DMS79 treated with DMSO at 0.1 percent for 48 hours (cell line): ENCODE measurements at places on chromosomes 16 and 17.

DNA sequence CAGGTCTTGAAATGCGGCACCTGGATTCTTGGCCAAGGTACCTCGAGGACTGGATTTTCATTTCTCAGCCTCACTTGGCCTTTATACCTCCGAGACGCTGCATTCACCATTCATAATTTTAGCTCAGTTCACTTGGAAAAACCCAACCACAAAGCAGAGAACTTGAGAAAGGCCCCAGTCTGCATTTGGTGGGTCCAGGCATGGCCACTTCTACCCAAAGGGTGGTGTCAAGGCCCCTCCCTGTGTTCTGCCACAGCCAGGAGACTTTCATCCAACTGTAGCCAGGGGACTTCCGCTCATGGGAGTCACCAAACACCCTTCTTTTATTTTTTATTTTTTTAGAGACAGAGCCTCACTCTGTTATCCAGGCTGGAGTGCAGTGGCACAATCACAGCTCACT is 14.7 kb upstream of the TVP23A start:
- DNase-seq = no peak

GRCh38 chr17:67998466-67998865 is 2.2 kb upstream of the C17orf58 start:
- no peak for DNase-seq

DNA sequence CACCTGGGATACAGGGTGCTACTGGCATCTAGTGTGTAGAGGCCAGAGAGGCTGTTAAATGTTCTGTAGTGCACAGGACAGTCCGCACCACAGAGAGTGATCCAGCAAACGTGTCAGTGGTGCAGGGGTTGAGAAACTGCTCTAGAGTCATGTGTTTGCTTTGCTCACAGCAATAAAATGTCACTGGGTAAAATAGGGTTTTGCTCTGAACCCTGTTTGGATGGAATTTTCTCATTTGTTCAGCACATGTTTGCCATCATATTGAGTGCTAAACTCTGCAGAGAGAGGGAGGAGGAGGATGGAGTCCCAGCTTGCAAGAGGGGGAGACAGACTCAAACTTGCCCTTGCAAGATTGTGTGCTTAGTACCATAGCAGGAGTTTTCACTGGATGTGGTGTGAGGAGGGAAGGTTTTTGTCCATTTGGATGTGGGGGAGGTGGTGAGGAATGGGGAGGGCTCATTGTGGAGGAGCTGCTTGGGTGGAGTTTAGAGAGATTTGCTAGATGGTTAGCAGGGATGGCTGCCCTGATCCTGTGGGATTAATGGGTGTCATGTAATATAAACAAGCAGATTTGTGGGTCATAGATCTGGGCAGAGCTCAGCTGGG is 11.8 kb downstream of the PLCG2 start:
- no peak for DNase-seq

- peak; percentile 88 for DNase-seq
Measured at GRCh38 chr16:53901408-53901807, 197.5 kb downstream of the FTO start.

- no peak for DNase-seq
Measured at GRCh38 chr16:78823027-78823426, 723.6 kb downstream of the WWOX start.

DNA sequence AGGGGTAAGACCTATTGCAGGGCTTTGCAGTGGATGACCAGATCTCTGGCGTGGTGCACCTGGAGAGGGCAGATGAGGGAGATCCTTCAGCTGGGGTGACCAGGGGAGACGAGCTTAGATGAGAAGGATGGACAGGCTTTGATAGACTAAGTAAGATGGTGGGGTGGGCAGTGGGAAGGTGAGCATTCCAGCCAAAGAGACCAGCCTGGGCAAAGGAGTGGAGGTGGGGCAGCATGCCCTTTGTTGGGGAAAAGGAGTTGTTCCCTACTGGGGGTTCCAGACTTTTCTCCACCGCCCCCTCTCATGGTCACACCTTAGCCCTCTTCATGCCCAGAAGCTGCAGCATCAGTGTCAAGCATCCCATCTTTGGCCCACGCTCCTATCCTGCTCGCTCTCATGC is 27.6 kb downstream of the ANKRD40 start:
- DNase-seq = no peak

DNA sequence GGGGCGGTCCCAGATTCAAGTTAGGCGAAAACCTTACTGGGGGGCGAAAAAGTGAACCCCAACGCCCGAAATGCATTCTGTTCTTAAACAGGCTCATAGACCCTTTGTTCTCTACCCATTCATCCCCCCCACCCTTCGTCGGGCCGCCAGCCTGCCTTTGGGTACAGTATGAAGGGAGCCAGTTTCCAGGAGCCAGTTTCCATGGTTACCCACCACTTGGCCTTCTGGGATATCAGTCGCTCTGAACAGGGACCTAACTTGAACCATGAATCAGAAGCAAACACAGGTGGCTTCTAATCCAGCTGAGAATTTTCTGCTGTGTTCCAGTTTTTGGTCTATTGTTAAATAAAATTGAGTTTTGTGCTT is 532 bp downstream of the DHX40 start:
- DNase-seq = peak; percentile 35

- DNase-seq = no peak
Measured at GRCh38 chr17:47276868-47277267, 23.2 kb downstream of the ITGB3 start.

- no peak for DNase-seq
Measured at GRCh38 chr16:19722269-19722952, 4.3 kb downstream of the IQCK start.

DNA sequence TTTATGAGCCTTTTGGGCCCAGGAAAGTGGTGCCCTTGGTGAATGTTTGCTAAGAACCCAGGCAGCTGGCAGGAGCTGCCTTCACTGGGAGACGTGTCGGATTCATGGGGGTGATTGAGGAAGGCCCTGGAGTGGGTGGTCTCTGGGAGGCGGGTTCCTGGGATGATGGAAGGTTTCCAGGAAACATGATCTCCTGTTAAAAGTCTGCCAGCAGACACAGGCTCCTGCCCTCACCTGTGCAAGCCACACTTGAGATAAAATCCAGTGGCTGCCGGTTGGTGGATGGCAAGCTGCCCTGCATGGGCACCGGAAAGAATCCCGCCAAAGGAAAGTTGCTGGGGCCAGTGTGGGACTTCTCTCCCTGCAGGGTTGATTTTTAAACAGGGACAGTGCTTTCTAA is 189.0 kb upstream of the CIBAR2 start:
- DNase-seq = peak; percentile 59

DNA sequence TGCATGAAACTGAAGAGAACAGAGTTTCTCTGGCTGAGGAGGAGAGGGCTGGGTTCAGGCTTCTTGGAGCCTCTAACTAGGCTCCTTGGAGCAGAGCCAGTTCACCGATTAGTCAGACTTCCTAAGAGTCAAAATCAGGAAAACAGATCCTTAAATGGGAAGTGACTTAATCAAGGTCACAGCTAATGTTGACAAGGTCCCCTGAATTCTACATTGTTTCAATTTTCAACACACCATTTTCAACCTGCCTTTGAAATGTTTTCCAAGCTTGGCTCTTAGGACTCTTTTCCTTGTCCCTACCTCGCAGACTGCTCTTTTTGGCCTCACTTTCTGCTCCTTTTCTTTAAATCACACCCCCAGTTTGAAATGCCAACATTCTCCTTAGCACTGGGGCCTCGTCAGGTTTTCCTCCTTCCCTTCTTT is 16.3 kb downstream of the MYL4 start:
- no peak for DNase-seq

- no peak for DNase-seq
Measured at GRCh38 chr17:78905116-78905515, 2.1 kb upstream of the CEP295NL start.

DNA sequence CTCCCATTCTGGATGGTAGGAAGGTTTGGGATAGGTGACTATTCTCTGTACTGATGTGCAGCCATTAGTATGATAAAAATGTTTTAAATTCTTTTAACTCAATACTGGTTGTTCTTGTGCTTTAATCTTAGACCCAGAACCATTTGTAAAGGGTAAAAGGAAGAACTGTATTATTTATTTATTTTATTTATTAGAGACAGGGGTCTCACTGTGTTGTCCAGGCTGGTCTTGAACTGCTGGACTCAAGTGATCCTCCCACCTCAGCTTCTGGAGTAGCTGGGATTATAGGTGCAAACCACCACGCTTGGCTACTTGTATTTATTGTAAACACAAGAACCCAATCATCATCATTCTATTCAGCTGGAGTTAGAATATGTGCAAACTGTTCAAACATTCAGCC is 2.2 kb upstream of the MOSMO start:
- DNase-seq = no peak

- no peak for DNase-seq
Measured at GRCh38 chr17:45369421-45369820, 52.6 kb upstream of the MAP3K14 start.

GRCh38 chr17:60680754-60681153 is 3.1 kb downstream of the BCAS3 start:
- no peak for DNase-seq

DNA sequence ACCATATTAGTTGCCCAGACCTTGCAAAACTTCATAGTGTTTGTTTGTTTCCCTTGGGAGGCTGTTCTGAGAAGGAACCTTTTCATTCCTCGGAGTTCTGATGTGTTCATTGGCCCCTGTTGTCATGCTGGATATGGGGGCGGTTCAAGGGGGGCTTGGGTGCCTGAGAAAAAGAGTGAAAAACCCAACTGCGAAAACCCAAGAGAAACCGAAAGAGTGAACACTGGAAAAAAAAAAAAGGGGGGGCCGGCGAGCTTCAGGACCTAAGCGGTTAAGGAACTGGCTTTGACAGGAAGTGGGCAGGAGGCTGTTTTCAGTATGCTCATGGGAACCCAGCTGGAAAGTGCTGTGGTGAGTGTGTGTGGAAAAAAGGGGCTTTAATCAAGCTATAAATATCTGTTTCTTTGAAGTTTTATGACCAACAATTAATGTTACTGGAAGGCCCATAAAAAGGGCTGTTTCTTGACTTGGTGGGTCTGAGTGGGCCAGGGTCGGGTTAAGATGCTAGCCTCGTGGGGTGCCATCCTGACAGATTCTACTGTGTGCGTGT is 510.7 kb downstream of the MAF start:
- no peak for DNase-seq

- DNase-seq = no peak
Measured at GRCh38 chr17:30996486-30996885, 25.6 kb downstream of the RNF135 start.

DNA sequence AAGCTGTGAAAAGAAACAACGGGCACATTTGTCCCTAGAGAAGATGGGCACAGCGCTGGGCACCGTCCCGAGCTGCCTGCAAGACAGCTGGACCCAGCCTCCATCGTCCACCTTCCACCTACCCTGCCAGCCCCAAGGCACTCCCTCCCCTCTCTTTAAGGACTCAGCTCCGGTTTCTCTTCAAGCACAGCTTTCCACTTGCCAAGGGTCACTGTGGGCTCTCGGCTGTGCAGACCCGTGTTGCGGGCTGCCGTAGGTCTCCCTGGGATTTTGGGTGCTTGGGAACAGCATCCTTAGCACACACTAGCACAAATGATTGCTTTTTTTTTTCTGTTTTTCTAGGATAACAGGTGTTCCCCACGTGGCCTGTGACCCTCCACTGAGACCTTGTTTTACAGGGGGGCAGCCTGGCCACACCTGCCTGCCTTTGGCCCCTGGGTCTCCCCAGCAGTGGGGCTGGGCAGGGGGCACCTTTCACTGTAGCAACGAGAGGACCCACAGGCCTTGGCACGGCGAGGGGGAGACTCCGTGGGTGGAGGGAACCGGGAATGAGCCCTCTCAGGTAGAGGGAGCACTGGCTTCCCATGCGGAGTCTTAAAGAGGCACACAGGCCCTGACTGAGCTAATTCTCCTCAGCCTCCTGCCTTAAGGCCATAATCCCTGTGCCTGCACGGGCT is 1.4 kb downstream of the CHMP6 start:
- no peak for DNase-seq

GRCh38 chr16:22887445-22887844 is 73.5 kb downstream of the HS3ST2 start:
- no peak for DNase-seq

- peak; percentile 12 for DNase-seq
Measured at GRCh38 chr17:7354262-7354843, 603 bp upstream of the TMEM95 start.

DNA sequence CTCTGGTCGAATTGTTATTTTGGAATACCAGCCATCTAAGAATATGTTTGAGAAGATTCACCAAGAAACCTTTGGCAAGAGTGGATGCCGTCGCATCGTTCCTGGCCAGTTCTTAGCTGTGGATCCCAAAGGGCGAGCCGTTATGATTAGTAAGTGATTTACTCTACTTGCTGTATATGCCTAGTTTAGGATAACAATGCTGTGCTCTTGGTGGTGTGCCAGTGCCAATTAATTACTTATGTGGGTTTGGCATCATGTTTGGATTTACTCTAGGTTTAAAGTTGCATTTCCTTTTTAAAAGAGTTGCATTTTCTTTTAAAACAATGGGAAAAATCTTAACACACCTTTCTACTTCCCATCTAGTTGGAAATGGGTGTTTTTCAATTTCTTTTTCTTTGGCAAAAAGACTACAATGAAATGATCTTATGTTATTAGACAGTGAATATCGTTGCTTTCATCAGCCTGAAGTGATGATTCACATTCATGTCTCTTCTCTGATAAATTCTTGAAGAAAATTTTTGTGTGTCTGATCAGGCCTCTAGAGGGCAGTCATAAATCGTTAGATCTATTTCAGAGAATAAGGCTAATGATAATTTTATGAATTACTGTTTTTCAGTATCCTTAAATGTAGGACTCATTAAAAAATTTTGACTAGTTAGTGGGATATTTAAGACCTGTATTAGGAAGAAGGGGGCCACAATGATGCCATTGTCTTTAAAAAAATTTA is 5.6 kb downstream of the SF3B3 start:
- DNase-seq = no peak

GRCh38 chr16:67141391-67141790 is 9.4 kb downstream of the B3GNT9 start:
- no peak for DNase-seq

GRCh38 chr16:74522160-74522559 is 84.8 kb downstream of the GLG1 start:
- no peak for DNase-seq

DNA sequence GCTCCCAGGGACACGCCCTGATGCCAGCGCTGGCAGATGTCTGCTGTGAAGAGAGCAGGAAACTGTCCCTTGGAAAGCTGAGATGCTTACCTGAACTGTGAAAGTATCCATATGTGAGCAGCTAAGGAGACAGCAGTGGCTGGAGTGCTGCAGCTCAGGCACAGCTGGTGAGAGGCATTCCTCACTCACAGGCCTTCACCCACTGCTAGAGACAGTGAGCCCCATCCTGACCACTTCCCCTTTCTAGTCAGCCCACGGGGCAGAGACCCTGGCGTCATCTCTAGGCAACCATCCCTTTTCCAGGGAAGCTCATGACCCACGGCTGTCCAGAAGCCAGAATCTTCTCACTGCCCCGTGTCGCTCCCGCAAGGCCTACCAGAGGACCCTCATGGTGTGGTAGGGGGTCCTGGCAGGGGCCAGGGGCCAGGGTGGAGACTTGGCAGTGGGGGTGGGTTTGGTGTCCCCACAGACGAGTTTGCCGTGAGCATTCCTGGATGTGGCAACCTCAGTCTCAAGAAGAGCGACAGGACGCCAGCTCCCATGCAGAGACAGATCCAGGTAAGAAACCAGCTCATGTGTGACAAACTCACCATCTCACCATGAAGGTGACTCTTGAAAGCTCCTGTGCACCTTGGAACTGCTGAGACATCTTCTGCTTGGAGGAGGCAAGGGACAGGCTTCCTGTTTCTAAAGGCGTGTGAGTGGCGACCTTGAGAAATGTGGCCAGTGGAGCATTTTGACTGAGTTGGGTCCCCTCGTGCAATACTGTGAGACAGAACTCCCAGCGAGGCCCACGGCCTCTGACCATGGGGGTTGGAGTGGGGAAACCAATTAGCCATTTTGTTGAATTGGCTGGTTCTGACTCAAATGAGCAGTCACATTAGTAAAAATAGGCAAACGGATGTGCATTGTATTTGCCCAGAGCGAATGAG is at the start of gene SCIMP:
Gene SCIMP, minus strand, starts transcription at position 216 of the 932 bp plus-strand sequence. Its CDS starts 105 bp downstream, at position 111.
- DNase-seq = no peak
